ENCODE measurements at places on chromosomes 11 and 22. TPM values are rescaled to one million over a fixed set of nuclear protein-coding genes. Genes with fewer than 3 reads are reported as not detected.
A peak's percentile ranks its signal among the peaks of the same experiment; 100 is the strongest.

GRCh38 chr22:31212783-31213629 lies 908 bp downstream of the LIMK2 start:
- H3K36me3 ChIP-seq = peaks cover 9% of the 10 kb centered on the region
- H3K4me3 ChIP-seq = peak overlapping the region; percentile 85
- DNase-seq = no peak
- peaks cover 44% of the 10 kb centered on the region for H3K4me1 ChIP-seq
- no peaks in the 10 kb centered on the region for H3K27me3 ChIP-seq

SOX10 gene
- not detected for total RNA-seq

FAM180B gene
- total RNA-seq = 0.25 TPM

C11orf65 gene
- 0.43 TPM for total RNA-seq

DNA sequence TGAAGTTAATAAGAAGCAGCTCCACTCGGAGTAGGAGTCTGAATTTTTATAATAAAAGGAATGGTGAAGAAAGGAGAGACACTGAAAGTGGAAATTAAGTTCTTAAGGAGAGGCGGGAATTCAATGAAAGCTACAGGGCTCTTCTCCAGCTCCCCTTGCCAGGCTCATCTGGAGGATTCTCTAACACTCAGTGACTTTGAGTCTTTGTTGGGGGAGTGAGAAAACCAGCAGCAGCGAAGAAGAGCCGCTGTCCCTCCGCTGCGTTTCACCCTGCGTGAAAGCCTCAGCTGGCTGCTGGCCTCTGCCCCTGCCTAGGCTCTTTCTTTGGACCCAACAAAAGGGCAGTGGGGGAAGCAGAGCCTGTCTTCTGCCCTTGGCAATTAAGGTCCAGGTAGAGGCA lies 113.0 kb downstream of the NTM start:
- no peak overlapping the region for H3K4me3 ChIP-seq
- no peak overlapping the region for H3K27ac ChIP-seq
- H3K36me3 ChIP-seq = no peaks in the 10 kb centered on the region
- no peaks in the 10 kb centered on the region for H3K4me1 ChIP-seq

MS4A2 gene
- total RNA-seq = not detected

APLP2 gene
- 54.6 TPM for total RNA-seq

CDCA5 gene
- 82.0 TPM for total RNA-seq

GLYAT gene
- not detected for total RNA-seq

DNA sequence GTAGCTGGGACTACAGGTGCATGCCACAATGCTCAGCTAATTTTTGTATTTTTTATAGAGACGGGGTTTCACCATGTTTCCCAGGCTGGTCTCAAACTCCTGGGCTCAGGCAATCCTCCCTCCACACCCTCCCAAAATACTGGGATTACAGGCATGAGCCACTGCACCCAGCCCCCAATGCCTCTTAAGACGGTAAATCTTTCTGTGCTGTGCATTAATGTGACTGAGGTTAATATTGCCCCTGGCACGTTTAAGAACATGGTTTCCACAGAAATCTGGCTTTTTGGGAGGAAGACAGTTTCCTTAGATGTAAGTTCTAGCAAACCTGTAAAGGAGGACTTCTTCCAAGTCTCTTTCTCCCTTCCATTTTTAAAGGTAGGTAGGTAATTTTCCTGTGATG lies 6.1 kb upstream of the HORMAD2 start:
- no peak overlapping the region for H3K27ac ChIP-seq
- peaks cover 30% of the 10 kb centered on the region for H3K27me3 ChIP-seq
- DNase-seq = no peak
- no peak overlapping the region for H3K4me3 ChIP-seq

PKP3 gene
- total RNA-seq = not detected

- peak overlapping the region; percentile 88 for H3K27ac ChIP-seq
- peaks cover 30% of the 10 kb centered on the region for H3K27me3 ChIP-seq
Observed at GRCh38 chr11:66289548-66290329, 796 bp upstream of the YIF1A start.

OR52N4 gene
- total RNA-seq = not detected

DRG1 gene
- 132 TPM for total RNA-seq

Data from activated T-helper 2 cell treated with anti-CD3 and anti-CD28 coated beads, Interferon-gamma antibody, Interleukin-2, Interleukin-4, amounts not matched to agents 10 μg/mL and 5 μg/mL and 100 μg/mL, durations not matched to agents 14 hours and 24 hours and 36 hours (primary cell).